NCI-H748 treated with DMSO at 0.1 percent for 48 hours (cell line): ENCODE measurements at places on chromosomes 7 and 10.
A peak's percentile ranks its signal among the peaks of the same experiment; 100 is the strongest.

DNA sequence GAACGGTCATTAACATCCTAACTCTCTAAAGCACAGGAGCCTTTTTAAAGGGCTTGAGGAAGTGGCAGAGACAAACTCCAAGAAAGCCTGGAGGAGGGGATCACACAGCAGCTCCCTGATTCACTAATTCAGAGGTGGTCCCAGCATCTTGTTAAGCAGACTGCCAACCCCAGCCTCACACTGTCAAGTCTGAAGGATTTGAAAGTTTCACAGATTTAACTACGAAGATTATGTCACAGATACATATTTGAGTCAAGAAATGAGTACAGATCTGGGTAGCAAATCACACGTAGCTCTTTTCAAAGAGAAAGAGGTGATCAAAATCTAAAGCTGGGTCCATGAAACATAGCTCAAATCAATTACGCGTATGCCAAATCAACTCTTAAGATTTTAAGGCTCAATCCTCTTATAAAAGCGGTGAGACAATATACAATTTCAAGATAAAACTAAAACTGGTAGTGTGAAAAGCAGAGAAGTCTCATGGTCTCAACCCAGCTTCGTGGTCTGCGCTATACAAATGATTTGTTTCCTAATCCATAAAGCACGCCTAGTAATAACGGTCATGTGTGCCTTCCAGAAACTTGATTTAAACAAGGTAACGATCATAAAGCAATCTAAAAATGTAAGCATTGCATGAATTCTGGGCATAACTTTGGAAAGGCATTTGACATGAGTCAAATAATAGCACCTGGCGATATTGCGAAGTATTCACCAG lies 229.9 kb upstream of the MKLN1 start:
- no peak for DNase-seq

- DNase-seq = no peak
Measured at GRCh38 chr10:108358912-108359311, 1194.4 kb upstream of the SORCS1 start.

- DNase-seq = no peak
Measured at GRCh38 chr7:143043391-143043790, 8.8 kb upstream of the OR6V1 start.

GRCh38 chr10:79103129-79103528 lies 34.4 kb downstream of the ZMIZ1 start:
- DNase-seq = no peak

GRCh38 chr10:21369697-21370096 lies 155.8 kb downstream of the SKIDA1 start:
- no peak for DNase-seq

DNA sequence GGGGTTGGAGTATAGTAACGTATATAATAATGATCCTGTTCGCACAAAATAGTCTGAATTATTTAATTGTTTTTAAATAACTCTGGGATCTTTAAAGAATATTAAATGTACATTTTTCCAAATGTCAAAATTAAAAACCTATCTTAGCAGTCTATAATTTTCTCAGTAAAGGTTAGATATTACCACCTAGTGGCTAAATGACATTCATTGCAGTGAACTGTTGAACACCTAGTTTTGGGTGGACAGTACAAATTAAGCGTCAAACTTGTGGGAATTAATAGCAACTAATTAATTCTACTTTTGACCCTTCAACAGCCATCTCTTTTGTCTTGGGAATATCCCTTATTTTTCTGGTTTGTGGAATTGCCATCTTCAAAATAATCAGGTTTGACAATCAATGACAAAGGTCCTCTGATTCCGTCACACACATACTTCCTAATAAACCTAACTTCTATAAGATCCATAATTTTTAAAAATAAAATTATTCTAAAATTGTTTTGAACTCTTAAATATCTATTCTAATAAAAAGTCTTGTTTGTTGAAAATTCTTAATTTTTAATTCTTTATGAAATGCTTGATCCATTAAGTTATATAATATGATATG lies 165.7 kb downstream of the SEMA3D start:
- no peak for DNase-seq

DNA sequence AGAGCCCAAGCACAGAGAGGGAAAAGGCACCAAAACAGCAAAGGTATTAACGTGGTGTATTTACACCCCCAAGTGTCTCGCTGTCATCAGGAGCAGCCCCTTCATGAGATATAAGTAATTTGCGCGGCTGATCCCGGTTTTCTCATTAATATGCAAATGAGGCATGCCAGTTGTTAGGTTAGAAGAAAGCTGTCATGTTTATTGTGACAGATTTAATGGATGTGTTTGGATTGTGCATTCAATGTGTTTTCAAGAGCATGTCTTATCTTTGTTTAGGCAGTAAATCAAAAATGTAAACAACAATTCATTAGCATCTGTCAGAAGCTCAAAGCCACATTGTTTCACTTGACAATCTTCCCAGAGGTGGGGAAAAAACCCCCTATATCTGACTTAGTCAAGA lies 56.5 kb upstream of the CTBP2 start:
- DNase-seq = no peak

- no peak for DNase-seq
Measured at GRCh38 chr10:38025283-38025682, 14.8 kb downstream of the ZNF33A start.

- DNase-seq = no peak
Measured at GRCh38 chr7:46290374-46291049, 369.4 kb upstream of the IGFBP3 start.

GRCh38 chr10:11068861-11069633 lies 51.4 kb downstream of the CELF2 start:
- no peak for DNase-seq

DNA sequence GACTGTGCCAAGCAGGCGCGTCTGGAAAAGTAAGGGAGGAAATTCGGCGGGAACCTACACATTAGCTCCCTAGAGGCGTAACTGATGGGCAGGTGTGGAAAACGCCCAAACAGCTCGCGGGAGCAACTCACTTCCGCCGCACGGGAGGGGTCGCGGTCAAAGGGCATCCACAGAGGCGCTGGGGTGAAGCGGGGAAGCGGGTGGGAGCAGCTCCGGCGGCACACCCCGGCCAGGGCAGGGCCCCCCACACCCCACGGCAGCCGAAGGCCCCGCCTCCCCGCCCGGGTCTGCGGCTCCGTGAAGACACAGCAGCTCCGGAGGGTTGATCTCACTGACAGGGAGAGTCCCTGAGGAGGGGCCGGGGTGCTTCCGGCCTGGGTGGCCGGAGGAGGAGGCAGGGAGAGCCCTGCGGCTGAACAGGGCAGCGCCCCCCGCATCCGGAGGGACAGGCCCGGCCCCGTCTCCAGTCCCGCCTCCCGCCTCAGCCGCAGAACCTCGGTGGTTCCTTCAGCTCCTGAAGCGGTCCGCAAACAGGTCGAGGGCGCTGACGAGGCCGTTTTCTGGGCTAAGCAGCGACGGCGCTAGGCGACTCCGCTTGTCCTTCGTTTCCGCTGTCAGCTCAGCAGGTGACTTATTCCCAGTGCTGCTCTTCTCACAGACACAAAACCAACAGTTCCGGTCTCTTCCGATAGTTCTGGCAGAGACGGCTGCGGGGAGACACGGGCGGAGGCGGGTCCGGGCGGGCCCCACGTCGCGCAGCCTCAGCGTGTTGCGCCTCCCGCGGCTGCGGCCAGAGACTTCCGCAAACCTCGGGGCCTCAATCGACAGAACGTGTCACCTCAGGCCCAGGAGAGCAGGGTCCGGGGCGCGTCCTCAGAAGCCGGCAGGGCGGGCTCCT lies 276.1 kb downstream of the DNAJB6 start:
- no peak for DNase-seq

GRCh38 chr7:28872226-28872625 lies 85.9 kb downstream of the TRIL start:
- no peak for DNase-seq

- no peak for DNase-seq
Measured at GRCh38 chr10:21749788-21750187, 215.8 kb downstream of the MLLT10 start.

- no peak for DNase-seq
Measured at GRCh38 chr10:111821871-111822270, 361.7 kb downstream of the GPAM start.

DNA sequence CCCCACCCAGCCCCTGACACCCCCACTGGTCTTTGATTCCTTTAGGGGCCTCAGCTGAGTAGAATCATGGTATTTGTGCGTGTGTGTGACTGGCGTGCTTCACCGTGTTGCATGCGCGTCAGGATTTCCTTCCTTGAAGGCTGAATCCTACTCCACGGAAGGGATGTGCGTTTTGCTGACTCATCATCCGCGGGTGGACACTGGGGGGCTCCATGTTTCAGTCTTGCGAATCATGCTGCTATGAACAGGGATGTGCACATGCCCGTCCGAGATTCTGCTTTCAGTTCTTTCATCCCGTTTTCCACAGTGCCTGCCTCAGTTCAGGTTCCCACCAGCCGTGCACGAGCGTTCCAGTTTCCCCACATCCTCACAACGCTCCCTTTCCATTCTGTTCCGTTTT lies 20.9 kb upstream of the JAKMIP3 start:
- DNase-seq = no peak

- peak; percentile 0 for DNase-seq
Measured at GRCh38 chr10:49161411-49161997, 26.7 kb downstream of the TMEM273 start.

GRCh38 chr10:33858326-33858725 lies 523.9 kb upstream of the NRP1 start:
- no peak for DNase-seq

DNA sequence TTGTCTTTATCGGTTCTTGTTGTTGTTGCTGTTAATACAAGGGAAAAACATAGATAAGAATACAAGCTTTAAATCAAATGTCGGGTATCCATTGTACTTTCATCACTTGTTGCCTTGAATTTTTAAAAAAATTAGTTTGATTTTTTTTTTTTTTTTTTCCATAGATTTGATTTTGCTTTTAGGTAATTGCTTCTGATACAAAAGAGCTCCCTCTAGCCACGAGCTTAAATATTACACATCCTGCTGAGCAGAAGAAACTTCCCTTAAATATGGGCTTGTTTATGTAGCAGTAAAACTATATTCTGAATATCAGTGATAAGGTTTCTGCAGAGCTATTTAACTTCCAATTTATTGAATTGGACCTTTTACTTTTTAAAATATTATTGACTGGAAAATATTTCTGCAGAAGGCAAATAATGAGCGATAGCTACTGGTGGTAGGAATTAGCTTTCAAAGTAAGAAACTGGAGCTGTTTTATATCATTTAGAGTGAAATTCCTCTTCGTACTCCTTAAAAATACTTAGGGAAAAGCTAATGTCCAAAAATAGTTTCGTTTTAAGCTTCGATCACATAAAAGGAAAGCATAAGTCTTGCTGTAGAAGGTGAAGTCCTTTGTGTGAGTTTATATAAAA lies 216.9 kb downstream of the POLR1F start:
- DNase-seq = no peak
